ENCODE measurements at places on chromosomes 7 and 10.

- no peak for DNase-seq
Measured at GRCh38 chr10:112376396-112376790, 2.5 kb downstream of the ACSL5 start.

GRCh38 chr7:17557251-17557671, 258.8 kb downstream of the AHR start:
- DNase-seq, result no peak

DNA sequence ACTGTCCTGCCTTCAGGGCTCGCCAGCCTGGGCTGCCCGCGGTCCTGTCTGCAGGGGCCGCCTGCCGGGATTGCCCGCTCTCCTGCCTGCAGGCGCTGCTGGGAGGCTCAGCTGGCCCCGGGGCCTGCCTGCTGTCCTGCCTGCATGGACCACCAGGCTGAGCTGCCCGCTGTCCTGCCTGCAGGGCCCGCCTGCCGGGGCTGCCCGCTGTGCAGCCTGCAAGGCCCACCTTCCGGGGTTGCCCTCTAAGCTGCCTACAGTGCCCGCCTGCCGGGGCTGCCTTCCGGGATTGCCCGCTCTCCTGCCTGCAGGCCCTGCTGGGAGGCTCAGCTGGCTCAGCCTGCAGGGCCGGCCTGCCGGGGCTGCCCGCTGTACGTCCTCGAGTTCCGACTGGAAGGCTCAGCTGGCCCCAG, 164.4 kb downstream of the GLRX3 start:
- no peak for DNase-seq

DNA sequence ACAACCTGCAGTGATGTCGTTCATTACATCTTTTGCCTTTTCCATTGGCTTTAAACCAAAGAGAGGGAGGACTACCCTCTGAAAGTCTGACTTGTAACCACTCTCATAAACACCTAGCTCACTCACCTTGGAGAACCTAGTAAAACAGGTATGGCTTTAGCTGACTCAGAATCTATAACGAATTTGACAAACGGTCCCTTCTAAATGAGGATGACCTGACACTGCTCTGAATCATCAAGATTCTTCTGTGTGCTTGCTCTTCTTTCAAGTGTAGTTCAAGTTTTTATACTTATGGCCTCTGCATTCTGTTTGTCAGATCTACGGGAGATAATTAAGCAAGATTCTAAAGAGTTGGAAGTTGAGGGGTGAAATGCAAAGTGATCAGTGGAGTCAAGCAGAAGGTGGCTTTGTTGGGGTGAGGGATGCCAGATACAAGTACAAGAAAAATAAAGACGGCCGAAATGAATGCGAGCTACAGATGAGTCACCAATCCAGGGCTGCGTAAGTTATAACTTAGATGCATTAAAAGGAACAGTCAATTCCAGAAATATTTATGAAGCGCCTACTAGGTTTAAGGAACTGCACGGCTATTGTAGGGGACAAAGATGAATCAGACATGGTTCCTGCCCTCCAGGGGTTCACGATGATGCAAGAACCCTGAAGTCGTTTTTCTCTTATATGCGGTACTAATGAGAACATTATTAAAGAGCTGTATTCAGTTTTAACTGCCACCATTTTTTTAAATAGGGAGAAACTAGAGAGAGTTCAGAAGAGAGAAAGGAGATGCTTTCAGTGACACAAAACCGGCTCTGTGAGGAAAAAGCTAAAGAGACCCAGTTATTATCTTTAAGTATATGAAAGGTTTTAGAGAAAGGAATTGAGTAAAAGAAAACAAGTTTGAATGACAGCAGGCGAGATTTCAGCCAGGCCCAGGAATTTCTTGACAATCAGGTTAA, 6.5 kb downstream of the HIPK2 start:
- no peak for DNase-seq

DNA sequence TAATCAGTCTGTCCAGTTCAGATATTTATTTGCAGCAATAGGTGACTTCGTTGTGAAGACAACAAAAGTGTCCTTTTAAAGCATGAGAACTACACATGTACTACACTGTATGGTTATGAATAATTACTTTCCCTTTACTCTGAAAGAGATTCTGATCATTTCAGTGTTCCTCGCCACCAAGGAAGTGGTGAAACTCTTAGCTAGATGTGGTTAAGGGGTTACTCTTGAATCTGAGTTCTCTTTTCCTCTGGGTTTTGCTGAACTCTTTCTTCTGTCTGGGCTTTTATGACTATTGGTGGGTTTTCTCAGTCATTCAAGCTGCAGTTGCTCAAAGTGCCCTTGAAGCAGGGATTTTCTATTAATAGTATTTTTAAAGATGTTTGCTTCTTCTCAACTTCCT, 127.9 kb upstream of the SEM1 start:
- no peak for DNase-seq

- no peak for DNase-seq
Measured at GRCh38 chr7:133941496-133941895, 185.6 kb upstream of the LRGUK start.
